Stimulated activated CD4-positive, alpha-beta T cell treated with anti-CD3 and anti-CD28 coated beads, Interleukin-4, amount 100 ng/mL, for 4 hours (primary cell): ENCODE measurements at places on chromosomes 12 and 14.

- DNase-seq = no peak
Measured at GRCh38 chr12:132713123-132713522, 2.5 kb downstream of the PGAM5 start.

- no peak for DNase-seq
Measured at GRCh38 chr14:91835197-91835919, 32.0 kb downstream of the TC2N start.

DNA sequence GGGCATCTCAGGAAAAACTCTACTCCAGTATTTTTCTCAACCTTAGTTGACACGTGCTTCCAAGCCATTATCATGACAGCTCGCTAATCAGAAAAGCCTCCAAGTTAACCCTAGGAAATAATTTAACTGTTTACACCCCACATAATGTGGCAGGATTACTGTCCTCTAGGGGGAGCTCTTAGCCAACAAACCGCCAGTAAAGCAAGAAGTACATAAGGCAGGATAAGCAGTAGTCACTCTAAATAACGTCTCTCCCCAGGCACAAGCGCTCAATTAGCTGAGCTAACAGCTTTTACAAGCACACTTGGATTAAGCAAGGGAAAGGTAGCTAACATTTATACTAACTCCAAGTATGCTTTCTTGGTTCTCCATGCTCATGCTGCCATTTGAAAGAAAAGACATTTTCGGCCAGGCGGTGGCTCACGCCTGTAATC lies 22.8 kb downstream of the APOBEC1 start:
- no peak for DNase-seq

- no peak for DNase-seq
Measured at GRCh38 chr12:45879363-45879895, 110.9 kb downstream of the SCAF11 start.

DNA sequence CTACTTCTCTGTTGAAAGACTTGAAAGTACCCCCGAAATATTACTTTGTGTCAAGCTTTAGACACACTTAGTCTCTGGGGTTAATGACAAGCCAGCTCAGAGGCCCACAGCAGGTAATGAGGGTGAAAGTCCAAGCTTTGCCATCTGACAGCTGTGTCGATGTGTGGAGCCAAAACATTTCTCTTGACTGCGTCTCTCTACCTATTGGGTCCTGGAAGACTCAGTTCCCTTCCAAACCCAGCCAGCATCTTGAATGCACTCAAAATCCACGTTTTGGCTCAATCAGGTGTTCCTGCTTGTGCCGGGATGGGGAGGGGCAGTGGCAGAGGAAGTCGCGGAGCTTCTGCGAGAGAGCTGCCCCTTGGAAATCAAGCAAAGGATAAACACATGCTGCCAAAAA lies 3.2 kb downstream of the PLXNC1 start:
- DNase-seq = no peak

DNA sequence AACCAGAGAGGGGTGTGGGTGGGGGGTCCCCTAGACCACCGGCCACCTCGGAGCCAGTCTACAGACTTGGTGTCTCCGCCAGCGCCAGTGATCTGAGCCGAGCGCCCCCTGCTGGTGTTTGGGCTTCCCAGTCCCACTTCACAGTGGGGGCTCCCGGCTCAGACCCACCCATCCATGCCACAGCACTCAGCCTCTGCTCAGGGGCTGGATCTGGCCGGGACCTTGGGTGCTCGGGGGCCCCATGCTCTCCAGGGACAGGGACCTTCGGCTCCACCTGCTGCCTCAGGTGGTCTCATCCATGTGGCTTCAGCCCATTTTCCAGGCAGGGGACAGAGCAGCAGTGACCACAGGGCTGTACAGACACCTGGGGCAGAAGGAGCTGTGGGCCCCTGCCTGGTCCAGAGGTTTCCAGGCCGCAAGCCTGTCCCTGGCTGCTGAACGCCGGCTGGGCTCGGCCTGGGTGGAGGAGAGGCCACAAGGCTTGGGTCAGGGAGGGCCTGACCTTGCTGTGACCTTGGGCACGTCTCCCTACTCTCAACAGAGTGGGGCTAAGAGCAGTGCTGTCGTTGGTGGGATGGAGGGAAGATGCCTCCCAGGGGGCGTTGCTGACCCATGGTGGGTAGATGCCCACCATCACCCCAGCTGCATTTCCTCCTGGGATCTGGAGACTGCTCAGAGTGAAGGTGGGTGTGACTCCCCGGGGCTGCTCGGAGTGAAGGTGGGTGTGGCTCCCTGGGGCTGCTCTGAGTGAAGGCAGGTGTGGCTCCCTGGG lies 86.3 kb downstream of the KIF26A start:
- peak; percentile 49 for DNase-seq

DNA sequence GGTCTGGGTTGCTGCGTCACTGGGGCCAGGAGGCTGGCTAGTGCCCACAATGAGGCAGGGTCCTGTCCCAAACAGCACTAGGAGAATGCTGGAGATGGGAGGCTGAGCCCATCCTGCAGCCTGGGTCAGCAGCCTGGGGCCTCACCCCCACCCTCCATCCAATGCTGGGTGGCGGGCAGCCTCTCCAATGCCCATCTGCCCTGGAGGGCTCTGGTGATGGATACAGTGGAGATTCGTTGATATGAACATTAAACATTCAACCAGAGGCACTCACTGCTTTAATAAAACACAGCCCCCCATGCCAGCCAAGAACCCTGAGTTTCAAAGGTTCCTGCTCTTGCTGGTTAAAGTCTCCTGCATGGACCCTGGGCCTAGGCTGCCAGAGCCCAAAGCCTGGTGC lies 19.5 kb upstream of the HHIPL1 start:
- no peak for DNase-seq

GRCh38 chr14:65958664-65959562 lies 527.3 kb upstream of the CCDC196 start:
- DNase-seq = no peak

DNA sequence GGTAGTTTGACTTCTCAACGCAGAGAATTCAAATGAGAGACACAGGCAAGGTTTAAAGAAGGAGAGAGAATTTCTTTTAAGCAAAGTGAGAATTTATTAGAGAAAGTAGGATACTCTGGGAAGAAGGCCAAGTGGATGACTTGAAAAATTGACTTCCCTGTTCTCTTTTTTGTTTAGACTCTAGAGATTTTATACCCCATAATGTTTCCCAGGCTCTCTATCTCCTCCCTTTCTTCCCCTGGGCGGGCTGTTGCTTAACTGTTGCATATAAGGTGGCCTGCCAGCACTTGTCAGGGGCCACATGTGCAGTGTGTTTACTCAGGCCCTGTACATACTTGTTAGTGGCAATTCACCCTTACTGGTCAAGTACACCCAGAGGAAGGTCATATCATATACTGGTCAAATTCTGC lies 403.7 kb downstream of the SLC6A15 start:
- DNase-seq = no peak

DNA sequence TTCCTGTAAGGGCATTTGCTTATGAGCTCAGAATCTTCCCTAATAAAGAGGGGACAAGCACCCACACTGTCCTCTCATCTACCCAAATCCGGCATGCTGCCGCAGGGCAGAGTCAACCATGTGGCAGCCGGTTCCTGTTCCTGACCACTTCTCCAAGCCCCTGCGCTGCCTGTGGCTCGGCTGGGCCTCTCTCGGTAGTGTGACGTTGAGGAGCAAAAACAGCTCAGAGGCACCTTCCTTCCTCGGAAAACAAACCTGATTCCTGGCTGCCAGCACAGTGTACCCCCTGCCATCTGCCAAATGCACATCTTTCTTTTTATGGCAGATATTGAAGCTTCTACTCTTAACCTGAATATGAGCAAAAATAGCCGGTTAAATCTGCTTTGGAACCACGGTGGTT lies 50.5 kb downstream of the CFAP251 start:
- no peak for DNase-seq

- no peak for DNase-seq
Measured at GRCh38 chr12:78090266-78090665, 259.6 kb downstream of the NAV3 start.

DNA sequence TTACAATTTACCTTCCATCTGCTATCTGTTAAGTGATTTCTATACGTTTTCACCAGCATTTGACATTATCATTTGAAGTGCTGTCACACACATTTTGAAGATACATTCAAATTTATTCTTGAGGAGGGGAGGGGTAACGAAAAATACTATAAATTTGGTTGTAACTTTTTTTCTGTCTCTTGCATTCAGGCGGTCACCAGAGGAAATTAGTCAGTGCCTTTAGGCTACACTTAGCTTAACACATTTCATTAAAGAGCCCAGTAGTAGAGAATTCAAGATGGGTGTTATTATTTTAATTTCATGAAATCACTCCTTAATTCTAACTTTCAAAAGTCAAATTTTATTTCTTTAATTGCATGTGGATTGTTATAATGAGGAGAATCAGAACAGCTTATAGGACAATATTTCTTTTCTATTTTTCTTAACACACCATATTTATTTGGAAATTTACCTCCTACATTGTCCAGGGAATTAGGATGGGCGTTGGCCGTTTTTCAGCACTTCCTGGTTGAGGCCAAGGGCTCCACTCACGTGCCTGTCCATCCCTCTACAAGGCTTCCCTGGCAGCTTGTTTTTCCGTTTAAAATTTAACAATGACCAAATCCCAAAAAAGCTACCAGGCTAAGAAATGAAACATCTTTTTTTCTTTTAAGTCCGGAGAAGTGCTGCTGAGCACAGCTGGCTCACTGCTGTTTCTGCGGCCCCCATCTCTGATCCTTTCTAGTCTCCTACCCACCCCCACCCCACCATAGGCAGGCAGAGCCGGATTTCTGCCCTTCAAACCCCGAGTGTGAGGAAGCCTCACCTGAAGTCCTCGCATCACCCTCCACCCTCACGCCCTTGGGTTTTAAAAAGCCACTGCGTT lies 1.1 kb upstream of the FAR2 start:
- no peak for DNase-seq

DNA sequence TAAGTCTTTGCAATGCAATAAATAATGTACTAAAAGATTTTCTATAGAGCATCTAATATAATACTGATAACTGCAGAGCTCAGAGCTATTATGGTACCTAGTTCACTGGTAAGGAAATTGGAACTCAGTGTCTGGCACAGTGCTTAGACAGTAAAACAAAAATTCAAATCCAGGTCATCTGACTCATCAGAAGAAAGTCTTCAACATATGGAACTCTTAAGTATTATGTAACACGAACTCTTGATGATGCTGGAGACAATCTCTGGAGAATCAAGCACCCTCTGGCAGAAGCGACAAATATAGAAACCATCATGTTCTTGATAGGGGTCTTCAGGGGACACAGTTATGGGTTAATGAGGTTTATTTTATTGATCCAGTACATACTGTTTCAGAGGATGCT lies 37.3 kb upstream of the TRHDE start:
- DNase-seq = no peak

GRCh38 chr12:77082021-77082420 lies 16.7 kb upstream of the E2F7 start:
- DNase-seq = no peak

- no peak for DNase-seq
Measured at GRCh38 chr12:25972783-25973182, 14.3 kb downstream of the RASSF8 start.

GRCh38 chr14:90003526-90004307 lies 48.0 kb downstream of the TDP1 start:
- DNase-seq = no peak

DNA sequence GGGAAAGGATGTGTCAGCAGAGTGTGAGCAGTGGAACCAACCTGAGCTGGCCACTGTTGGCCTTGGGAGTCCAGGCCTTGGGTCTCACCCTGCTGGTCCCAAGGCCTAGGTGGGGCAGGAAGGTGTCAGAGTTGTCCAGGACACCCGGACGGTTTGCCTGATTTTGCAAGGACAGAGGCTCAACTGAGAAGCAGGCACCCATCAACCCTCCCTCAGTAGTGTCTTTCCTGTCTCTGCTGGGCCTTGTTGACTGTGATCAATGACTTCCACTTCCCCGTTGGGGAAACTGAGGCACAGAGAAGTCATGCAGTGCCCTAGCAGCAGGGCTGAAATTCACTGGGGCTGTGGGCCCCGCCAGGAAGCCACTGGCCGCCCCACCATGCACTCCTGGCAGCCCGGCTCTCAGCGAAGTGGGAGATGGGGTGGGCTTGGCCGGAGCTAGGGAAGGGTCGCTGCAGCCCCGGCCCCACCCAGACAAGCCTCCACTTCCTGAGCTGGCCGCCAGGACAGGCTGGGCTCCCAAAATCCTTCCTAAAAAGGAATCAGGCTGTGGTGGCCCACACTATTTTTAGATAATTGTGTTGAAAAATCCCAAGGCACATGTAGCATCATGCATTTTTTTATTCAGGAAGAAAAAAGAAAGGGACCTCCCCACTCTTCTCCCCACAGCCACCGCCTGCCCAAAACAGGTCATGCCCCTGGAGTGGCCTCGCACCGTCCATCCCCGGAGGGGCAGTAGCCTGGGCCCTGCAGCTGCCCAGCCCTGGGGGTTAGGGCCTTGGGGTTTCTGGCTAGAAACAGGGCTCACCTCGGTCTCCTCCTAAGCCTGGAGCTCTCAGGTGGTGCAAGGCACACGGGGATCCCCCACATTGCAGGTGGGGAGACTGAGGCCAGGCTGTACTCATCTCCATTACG lies 127.4 kb downstream of the CALM1 start:
- DNase-seq = no peak

- DNase-seq = no peak
Measured at GRCh38 chr14:53093206-53093605, 59.9 kb downstream of the DDHD1 start.

- DNase-seq = no peak
Measured at GRCh38 chr14:104095426-104096310, 10.2 kb downstream of the ASPG start.

DNA sequence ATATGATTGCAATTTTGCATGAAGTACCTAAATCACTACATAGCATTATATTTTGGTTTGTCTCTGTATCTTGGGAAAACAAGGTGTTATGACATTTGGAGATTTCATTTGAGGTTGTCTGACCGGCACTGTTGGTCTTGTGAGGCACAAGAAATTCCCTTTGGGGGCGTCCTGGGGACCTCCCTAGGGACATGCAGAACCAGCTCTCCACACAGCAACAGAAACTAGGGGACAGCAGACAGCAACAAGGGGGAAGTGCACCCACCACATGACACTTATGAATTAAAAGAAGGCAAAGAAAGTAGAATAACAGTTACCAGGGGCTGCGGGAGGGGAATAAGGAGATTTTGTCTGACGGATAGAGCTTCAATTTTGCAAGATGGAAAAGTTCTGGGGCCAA lies 14.4 kb downstream of the DDX54 start:
- DNase-seq = no peak

- no peak for DNase-seq
Measured at GRCh38 chr12:67818459-67818903, 169.9 kb downstream of the DYRK2 start.

DNA sequence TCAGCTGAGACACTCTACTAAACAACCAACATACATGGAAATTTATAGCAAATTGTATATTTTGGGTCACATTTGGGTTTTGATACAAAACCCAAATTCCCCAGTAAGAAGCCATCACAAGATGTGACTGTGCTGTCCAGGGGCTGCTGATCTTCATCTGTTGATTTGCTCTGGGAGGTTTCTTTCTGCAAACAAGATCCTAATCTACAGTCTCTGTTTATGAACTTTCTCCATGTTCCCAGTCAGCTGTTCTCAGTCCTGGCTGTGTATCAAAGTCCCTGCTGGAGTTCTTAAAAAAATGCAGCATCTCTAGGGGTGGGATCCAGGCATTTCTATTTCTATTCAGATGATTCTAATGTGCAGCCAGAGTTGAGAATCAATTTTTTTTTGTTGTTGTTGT lies 85.1 kb downstream of the ATP23 start:
- DNase-seq = no peak

GRCh38 chr12:107845226-107845979 lies 70.9 kb downstream of the ASCL4 start:
- DNase-seq = no peak

- DNase-seq = no peak
Measured at GRCh38 chr12:2797721-2798418, 3.1 kb downstream of the FKBP4 start.

- DNase-seq = no peak
Measured at GRCh38 chr12:88633312-88633711, 53.0 kb upstream of the KITLG start.
